ENCODE measurements at places on chromosomes 7 and 10.

DNA sequence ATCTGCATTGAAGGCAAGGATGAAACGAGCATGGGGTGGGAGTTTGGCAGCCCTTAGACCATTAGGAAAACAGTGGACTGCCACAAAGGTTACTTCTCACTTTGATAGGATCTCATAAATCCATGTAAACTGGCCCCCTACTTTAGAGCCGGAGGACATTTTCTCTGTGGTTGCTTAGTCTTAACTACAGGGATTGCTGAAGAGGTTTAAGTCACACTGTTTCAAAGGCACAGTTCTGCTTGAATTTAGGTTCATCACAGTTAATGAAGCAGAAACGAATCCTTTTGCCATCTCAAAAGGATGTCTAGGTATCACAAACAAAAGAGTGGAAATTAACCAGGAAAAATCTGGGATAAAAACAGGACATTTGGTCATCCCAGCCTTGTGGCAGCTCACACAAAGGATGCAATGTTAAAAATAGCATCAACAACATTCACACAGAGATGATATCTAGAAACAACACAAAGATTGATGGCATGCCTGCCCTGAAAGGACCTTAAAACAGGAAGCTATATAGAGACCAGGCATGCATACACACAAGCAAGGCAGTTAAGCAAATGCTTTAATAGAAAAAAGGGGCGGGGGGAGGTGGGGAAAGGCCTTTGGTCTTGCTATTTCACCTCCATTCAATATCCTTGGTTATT lies 74.0 kb downstream of the DOCK4 start:
- no peak for DNase-seq

DNA sequence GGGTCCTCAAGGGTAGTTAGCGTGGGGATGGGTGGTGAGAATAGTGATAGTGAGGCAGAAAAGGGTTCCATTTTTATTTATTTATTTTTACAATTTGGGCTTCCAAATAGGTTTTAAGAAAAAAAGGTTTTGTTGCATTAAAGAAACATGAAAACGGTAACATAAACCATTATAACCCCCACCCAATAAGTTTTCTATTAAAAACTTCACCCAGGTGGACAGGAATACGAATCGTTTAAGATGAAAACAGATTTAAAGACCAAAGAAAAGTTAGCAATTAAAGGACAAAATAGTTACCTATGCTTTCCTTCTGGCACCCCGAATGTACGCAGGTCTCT lies 78.7 kb downstream of the ZFAND4 start:
- DNase-seq, result no peak

GRCh38 chr10:103861505-103861904 lies 6.1 kb upstream of the SH3PXD2A start:
- DNase-seq, result no peak

GRCh38 chr10:13987446-13987845 lies 343.3 kb downstream of the FRMD4A start:
- DNase-seq, result no peak

GRCh38 chr7:51344406-51345138 lies 28.0 kb upstream of the COBL start:
- no peak for DNase-seq

- no peak for DNase-seq
Observed at GRCh38 chr10:90819911-90820310, 37.9 kb downstream of the HTR7 start.

DNA sequence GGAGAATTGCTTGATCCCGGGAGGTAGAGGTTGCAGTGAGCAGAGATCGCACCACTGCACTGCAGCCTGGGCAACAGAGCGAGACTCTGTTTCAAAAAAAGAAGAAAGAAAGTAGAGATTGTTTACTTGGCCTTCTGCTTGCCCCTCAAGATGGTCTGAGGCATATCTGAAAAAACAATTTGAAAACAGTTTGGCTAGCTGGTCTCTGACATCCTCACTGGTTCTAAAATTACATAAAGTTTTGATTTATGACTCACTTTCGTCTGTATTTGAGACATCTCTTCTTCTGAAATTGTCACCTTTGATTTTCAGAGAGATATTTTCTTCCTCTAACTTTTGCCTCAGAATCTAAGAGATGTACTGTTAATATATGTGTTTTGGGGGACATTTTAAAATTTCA lies 49.6 kb upstream of the HELLS start:
- no peak for DNase-seq

DNA sequence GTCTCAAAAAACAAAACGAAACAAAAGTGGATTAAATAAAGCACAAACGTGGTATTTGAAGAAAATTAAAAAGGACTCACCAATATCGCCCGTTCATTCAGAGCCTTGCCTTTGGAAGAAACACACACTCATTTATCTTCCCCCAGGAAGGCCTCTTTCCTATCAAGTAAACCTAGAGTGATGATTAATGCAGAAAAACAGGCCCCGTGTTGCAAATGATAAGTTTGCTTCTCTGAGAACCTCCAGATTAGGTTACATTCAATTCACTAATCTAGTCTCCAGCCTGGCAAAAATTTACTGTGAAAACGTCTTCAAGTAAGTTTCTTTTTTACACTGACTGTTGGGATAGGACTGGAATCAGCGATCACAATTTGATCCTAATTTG lies 78.0 kb upstream of the C1GALT1 start:
- DNase-seq, result peak; percentile 94

All from hematopoietic multipotent progenitor cell treated with erythropoietin and hydrocortisone succinate and interleukin-3 and kit ligand, for 8 days (in vitro differentiated cells).